ENCODE measurements at places on chromosomes 12 and 14.

- DNase-seq, result no peak
Observed at GRCh38 chr12:105775343-105775742, 363.4 kb downstream of the NUAK1 start.

- no peak for DNase-seq
Observed at GRCh38 chr14:57898837-57899572, 33.1 kb upstream of the SLC35F4 start.

DNA sequence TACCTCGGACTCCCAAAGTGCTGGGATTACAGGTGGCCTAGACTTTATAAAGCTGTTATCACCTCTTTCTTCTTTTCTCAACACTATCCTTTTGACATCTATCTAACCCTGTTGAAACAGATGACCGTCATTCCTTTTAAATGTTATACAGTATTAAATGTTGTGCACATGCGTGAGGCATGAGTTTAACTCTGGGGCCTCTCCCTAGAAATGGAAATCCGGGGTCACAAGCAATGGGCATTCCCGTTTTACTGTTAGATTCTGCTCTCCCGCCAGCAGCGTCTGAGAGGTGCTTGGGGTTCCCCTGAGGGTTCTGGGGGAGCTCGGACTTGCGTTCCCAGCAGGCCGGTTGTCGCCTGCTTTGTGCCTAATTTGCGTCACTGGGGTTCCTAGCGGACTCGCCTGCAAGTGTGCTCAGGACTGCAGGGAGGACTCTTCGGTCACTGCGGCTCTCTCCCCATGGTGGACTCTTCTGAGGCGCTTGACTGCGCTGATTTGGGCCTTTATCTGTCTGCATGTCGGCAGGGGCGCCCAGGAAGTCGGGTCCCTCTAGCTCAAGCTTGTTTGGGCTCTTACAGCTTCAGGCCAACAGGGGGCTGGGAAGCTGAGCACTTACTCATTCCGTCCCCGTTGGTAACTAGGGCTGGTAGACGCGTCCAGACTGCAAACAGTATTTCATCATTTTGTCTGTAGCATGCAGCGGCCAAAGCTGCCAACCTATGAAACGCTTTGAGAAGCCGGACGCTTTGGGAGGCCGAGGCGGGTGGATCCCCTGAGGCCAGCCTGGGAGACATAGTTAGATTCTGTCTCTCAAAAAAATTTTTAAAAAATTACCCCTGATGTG lies 1.2 kb upstream of the RAN start:
- DNase-seq, result peak; percentile 78

- peak; percentile 42 for DNase-seq
Observed at GRCh38 chr14:94392510-94392935, 4.1 kb upstream of the SERPINA1 start.

- DNase-seq, result no peak
Observed at GRCh38 chr12:43109631-43110345, 442.2 kb downstream of the ADAMTS20 start.

- no peak for DNase-seq
Observed at GRCh38 chr12:48184549-48184922, 1.1 kb downstream of the CCDC184 start.

DNA sequence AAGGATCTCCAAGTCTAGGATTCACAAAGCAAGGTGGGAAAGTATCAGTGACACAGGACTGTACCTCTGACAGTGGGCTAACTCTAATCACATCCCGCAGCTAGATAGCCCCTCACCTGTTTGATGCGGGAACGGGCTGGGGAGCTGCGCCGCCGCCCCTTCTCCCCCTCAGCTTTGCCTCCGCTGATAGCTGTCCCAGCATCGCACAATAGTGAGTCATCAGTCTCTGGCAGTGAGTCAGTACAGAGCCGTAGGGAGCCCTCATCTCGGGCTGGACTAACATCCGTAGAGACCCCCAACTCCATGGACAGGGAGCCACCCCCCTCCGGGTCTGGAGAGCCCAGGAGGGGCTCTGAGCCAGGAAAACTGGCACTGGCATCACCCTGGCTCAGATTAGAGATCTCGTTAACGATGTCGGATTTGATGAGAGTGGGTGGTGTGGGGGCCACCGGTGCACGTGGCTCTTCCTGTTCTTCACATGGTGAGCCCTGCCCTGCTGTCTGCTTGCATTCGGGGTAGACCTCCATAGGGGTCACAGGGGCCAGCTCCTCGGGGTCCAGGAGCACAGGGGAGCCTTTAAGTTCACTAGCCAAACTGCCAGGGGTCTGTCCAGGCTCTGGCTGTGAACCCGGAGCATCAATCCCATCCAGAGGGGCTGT lies 10.9 kb downstream of the KMT2D start:
- DNase-seq, result no peak

GRCh38 chr14:101738703-101739320 lies 22.7 kb upstream of the PPP2R5C start:
- no peak for DNase-seq

GRCh38 chr12:95882873-95883272 lies 24.1 kb downstream of the SNRPF start:
- DNase-seq, result no peak

DNA sequence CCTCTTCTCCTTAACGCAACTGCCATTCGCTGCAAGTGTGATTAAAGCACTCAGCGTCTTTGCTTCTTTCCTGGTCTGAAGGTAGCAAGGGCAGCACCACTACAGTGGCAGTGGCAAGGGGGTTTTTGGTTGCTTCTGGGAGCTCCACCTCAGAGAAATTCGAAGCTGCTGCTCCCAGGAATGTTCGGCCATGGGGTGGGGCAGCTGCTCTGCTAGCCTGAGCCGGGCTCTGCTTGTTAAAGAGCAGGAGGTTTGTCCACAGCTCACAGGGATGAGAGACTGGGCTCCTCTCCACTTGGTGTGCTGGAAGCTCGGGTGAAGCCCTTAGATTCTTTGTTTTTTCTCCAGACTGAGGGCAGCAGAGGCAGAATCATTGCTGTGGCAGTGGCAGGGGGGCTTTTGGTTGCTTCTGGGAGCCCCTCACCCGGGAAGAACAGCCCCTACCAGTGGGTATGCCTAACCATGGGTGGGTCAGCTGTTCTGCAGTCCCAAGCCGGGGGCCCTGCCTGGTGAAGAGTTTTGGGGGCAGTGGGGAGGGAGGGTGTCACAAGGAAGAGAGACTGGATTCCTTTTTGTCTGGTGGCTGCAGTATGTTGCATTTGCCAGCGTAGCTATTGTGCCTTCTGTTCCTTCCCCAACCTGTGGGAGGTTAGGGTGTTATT lies 340.2 kb downstream of the AEBP2 start:
- no peak for DNase-seq

- DNase-seq, result no peak
Observed at GRCh38 chr12:104707194-104707593, 250.4 kb downstream of the CHST11 start.

DNA sequence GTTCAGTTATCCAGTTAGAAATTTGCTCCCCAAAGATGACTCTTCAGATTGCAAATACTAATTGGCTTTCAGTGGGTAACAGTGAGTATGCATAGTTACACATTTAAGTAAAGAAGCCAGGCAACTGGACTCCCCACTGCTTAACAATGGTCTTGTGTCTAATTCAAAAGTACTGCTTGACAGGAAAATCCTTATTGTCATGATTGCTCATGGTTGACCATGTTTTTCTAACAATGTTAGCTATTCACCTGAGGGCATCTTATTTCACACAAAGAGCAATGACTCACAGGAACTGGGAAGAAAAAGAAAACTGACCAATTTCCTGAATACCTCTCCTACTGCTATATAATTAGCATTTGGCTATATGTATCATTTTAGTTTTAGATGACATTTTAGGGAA lies 33.7 kb upstream of the ALG10B start:
- DNase-seq, result no peak

- no peak for DNase-seq
Observed at GRCh38 chr12:27608890-27609289, 84.9 kb downstream of the PPFIBP1 start.

DNA sequence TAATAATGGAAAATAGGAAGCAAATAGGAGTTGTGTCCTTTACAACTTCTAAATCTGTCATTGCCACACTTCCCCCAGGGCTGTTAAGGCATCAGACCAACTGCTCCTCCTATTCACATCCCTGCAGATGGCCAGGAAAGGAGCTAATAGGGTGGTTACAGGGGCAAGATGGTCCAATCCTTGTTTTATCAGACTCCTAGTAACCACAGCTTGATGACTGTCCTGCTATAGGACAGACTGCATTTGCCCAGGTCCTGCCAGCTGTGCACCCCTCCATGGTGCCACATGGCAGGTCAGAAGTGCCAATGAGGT lies 10.9 kb upstream of the KRT2 start:
- no peak for DNase-seq

DNA sequence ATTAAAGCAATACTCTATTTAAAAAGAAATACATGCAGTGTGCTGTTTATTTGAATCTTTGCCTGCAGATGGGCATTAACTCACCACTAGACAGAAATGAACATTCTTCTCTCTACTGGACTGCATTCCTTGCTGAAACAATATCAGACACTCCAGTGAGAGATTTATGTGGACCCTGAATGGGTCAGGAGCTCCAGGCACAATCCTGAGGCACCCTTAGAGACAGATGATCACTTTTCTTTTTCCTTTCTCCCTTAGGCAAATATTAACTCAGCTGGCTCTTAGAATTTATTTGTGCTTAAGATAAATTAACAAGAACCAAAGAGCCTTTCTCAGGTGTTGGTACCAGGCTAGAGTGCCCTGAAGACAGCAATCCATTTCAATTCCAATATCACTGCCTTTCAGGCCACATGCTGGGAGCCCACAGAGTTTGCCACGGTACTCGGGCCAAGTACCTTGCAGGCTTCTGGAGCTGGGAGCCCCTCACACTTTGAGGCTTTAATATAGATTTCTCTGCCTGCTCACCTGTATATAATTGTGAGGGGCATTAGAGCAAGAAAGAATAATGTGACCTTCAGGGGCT lies 173.0 kb downstream of the EMP1 start:
- DNase-seq, result no peak

DNA sequence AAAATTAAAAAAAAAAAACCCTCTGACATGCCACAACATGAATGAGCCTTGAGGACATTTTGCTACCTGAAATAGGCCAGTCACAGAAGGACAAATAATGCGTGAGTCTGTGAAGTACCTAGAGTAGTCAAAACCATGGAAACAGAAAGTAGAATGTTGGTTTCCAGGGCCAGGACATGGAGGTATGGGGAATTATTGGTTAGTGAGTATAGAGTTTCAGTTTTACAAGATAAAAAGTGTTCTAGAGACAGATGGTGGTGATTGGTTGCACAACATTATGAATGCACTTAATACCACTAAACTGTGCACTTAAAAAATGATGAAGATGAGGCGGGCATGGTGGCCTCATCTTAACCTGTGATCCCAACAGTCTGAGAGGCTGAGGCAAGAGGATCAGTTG lies 47.6 kb upstream of the ZFP36L1 start:
- no peak for DNase-seq

DNA sequence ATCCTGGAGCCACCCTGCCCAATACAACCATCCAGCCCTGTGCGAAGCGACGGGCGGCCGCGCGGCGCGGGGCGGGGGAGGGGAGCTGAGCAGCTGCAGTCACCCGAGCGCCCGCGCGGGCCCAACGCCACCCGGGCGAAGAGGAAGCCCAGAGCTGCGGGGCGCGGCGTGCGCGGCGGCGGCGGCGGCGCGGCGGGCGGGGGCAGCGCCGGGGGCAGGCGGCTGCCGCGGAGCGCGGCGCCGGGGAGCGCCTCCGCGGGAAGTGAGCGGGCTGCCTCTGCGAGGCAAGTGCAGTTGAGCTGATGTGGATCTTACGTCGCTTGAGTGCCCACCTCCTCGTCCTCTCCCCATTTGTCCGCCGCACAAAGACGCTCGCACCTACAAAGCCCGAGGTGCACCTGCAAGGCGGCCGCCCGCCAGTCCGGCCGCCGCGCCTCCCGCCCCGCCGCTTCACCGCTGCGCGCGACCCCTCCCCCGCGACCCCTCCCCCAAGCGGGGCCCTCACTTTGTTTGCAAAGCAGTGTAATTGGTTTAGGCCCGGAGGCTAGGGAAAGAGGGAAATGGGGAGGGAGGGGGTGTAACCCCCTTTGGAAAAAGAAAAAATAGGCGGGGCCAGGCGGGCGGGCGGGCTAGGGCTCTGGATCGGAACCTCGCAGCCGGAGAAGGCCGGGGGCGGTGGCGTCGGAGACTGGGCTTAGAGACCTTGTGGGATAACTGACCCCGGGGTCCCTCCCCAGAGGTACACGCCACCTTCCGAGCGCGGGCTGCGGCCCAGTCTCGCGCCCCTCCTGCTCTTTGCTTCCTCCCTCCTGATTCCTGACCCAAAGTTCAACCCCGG lies at the start of the genes FOXA1 and TTC6:
Gene FOXA1, minus strand, starts transcription at position 279 of the 838 bp plus-strand sequence. Its CDS starts 277 bp downstream, at position 2.
Gene TTC6, plus strand, starts transcription at position 659 of the 838 bp plus-strand sequence. CDS start 26,436 bp downstream, outside the sequence.
- DNase-seq, result no peak

- no peak for DNase-seq
Observed at GRCh38 chr12:45959728-45960127, 30.6 kb downstream of the SCAF11 start.

DNA sequence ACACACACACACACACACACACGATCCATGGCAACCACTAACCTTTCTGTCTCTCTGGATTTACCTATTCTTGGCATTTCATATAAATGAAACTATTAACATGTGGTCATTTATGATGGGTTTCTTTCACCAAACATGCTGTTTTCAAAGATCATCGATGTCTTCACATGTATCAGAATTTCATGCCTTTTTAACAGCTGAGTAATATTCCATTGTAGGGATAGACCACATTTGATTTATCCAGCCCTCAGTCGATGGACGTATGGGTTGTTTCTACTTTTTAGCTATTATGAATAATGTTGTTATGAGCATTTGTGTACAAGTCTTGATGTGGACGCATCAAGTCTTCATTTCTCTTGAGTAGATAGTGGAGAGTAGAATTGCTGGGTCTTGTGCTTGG lies 56.5 kb downstream of the MVK start:
- no peak for DNase-seq

DNA sequence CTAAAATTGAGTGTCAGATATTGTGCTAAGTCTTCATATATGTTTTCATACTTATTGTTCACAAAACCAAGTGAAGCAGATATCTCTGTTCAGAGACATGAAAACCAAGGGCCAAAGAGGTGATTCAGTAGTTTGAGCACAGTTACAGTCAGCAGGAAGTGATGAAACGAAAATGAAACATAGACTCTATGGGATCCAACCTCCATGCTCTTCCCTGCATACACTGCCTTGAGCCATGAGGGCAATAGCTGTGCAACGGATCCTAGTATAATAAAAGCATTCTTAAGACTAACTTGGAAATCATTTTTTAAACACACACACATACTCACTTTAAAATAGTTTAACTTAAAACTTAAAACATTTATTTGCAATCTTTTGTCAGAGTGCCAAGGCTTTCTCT lies 27.9 kb downstream of the ESR2 start:
- DNase-seq, result peak; percentile 2

GRCh38 chr12:52356762-52357580 lies 10.3 kb downstream of the KRT85 start:
- no peak for DNase-seq

DNA sequence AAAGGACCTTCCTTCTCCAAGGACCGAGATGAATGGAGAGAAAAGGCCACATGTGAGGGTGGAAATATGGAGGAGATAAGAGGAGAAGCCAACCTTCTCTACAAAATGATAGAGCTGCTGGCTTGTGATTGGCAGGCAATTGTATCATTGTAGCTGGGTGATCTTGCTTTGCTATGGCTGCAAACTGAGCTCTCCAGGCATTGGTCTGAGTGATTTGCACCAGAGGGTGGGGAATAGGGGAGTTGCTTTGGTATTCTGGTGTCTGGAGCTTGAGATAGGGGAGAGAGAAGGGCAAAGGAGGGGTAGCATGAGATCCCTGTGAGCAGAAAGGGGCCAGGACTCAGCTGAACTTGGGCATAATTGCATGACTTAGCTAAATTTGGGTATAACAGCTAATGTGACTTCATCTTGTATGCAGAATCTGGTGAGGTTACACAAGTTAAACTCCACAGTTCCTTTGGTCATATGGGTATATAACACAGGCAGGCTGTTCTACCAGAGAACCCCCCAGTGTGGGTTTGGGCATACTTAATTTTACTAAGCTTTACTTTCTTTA lies 72.0 kb downstream of the FOS start:
- no peak for DNase-seq
